ENCODE measurements at places on chromosomes 6 and 20.

DNA sequence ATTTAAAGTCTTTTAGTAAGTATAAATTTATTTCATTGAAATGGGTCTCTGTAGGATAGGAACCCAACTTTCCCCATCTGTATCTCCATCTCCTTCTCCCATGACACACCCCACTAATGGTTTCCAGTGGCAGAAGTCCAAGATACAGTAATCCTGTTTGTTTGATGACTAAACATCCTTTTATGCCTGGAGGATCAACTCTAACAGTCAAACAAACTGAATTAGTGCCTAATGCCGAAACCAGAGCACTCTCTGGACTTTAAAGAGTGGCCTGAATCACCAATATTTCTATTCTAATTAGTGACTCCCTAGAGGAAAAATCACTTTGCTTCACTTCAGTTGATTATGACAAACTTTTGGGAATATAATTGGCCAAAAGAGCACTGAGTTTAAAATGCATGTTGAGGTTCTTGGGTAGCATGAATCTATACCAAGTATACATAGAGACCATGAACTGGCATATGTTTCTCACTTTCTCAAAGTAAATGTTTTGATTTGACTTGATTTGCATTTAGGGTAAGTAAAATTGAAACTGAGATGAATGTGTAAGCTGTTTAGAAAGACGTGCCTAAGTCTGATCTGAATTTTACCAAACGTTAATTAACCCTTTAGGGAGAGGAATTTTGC is 776.4 kb upstream of the NRSN1 start:
- no peak for DNase-seq

DNA sequence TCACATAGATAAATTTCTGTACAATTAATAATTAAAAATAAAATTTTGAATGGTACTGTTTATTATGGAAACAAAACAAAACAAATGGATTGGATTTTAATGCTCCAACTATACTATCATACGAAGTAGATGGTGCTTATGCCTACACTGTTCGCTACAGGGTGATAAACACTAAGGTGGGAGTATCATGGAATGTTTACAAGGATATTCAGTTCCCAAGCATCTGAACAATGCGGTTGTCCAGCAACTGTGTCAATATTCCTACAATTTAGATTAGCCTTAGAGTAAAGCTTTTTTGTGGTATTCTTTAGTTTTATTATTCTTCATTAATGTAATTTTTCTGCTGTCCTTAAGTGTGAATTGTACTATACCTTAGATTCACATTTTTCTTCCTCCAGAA is 105.1 kb downstream of the MMS22L start:
- DNase-seq = no peak

DNA sequence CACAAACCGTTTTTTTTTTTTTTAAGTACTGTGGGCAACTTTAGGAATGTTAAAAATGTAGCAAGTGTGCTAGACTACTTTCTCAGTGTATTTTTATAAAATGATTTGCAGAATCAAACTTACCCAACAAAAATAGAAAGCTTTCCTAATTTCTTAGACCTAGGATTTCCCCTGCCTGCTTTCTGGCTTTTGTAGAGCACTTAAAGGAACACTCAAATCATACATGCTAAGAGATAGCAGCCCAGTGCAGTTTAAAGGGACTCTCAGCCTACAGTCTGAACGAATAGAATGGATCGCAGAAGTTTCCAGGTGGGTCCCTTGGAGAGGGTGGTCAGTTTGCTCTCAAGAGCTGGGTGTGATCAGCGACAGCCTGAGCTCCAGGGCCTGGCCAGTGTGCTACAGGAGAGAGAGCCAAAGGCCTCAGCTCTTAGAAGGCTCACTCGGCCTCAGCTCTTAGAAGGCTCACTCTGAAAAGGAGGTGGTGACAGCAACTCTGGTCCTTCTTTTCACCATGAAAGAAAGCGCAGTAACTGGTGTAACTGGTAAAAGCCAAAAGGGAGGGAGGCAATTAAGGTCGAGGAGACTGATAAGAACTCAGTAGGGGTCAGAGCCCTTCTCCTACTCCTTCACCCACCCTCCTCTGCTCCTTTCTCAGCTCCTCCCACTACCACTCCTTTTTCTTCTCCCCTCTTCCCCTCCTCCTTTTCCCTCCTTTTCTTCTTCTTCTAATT is 142.4 kb downstream of the ZFP64 start:
- DNase-seq = no peak

- peak; percentile 53 for DNase-seq
Observed at GRCh38 chr6:35461270-35461669, 6.9 kb upstream of the RPL10A start.

GRCh38 chr6:15475872-15476271 is 187.0 kb downstream of the DTNBP1 start:
- no peak for DNase-seq

DNA sequence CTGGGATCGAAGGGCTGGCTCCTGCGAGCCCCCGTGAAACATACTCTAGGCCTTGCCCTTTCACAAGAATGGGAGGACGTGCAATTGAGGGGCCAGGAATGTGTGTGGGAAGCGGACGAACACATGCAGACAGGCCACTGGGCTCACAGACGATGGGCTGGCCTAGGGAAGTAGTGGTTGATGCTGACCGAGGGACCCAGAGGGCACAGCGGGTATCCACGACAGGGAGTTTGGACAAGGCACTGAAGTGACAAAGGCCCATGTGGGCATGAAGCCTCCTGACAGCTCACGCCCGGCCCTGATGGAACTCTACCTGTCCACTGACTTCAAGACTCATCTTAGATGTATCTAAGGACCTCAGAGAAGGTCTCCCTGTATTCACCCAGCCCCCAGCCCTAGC is 52.2 kb downstream of the MYH7B start:
- DNase-seq = no peak

DNA sequence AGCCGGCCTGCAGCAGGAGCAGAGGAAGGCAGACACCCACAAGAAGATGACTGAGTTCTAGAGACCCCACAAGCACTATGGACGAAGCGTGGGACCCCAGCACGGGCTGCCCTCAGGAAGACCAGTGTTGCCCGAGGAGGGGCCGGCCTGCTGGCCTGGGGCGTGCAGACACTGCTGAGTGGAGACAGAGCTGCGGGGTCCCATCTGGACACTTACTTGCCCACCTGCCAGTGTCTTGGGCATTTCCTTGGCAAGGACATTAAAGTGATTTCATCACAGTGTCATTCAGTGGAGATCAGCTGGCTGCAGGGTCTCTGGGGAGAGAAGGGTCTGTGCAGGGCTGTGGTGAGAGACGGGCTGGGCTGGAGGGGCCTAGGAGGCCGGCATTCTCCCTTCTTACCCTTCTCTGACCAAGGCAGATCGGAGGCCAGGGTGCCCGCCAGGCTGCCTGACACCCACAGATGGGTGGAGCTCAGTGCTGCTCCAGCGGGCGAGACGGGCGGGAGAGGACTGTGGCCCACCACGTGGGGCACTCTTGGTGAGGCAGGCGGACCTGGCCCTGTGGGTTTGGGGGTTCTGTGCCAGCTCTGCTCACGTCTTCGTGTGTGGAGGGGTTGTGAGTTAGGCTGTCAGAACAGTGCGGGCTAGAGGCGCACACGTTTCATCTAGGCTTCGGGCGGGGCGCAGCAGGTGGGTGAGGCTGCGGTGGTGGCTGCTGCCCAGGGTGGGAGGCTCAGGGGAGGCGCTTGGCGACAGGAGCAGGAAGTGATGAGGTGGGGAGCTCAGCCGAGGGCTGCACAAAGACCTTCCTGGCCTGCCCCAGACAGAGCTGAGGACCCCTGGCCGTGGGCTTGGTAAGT is at the start of gene LIME1:
Gene LIME1, plus strand, starts transcription at position 806 of the 860 bp plus-strand sequence. CDS start 886 bp downstream, outside the sequence.
- no peak for DNase-seq

- DNase-seq = no peak
Observed at GRCh38 chr6:116022841-116023445, 37.7 kb downstream of the FRK start.

- DNase-seq = no peak
Observed at GRCh38 chr20:9236458-9236857, 167.6 kb downstream of the PLCB4 start.

DNA sequence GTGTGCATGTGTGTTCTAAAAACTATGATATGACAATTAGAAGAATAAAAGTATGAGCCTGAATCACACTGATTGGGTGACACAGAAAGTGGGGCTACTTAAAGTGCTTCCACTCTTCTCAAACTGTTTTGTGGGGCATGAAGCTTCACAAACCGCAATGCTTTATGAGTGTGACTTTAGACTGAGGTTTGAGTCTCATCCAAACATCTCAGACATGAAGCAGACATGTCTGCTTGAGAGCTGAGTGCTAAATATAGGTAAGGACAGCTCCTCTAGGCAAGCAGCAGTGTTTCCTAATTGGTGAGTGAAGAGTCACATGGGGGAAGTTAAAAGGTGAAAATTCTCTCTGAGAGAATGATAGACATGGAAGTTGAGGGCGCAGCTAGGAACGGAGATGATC is 726.9 kb upstream of the CITED2 start:
- no peak for DNase-seq

- no peak for DNase-seq
Observed at GRCh38 chr20:53800883-53801604, 207.4 kb upstream of the ZNF217 start.

DNA sequence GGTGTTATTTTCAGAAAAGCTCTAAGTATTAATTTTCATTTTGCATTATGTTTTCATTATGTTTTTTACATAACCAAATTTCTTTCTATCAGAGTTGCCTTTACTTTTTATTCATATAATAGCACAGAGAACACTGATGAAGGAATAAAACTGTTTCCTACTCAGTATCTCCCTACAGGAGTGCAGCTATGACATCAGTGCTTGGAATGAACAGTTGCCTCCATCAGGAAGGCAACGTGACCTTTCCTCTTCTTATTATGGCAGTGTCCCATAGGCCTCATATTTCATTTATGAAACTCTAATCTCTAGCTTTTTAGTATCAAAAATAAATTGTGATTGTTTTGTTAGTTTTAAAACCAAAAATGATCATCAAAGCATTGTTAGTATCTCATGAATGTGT is 712.8 kb downstream of the CD109 start:
- DNase-seq = no peak

DNA sequence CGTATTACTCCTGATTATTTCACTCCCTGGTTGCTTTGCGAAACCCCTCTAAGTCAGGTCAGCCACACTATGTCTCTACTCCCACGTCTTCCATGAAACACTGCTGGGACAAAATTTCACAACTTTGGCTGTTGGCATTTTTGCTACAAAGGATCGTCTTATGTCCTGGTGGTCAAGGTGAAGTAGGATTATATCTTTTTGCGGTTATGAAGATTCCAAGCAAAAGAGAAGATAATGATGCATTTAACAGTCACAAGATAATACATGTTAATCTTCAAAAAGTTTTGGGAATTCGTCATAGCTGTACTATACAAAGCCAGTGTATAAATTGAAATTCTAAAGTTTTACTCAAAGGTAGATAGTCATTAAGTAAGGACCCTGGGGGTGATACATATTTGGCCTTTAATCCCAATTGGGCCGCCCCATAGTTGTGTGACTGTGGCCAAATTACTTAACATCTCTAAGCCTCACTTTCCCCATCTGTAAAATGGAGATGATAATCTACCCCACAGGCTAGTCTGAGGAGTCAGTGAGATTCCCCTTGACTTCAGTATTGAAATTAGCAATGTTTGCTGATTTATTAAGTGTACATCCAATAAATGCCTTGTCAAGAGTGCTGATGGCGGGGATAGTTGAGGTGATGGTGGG is 212.1 kb downstream of the ARID1B start:
- DNase-seq = no peak

GRCh38 chr6:127023001-127023778 is 95.3 kb upstream of the RSPO3 start:
- no peak for DNase-seq

DNA sequence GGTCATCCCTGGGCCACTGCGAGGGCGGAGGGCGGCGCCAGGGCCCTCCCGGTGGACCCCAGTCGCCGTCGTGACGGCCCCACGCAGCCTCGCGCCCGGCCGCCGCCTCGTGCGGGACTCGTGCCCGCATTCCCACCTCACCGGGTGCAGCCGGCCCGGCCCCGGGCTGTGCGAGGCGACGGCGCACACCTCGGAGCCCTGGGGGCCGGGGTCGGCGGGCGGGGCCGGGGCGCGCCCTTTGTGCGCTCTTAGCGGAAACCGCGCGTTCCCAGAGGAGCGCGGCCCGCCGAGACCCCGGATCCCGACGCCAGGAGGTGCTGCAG is 5.5 kb upstream of the DLL1 start:
- no peak for DNase-seq

All from prostate gland (tissue), 2 donors.